ENCODE measurements at places on chromosomes 3 and 15. TPM values are rescaled to one million over a fixed set of nuclear protein-coding genes. Genes with fewer than 3 reads are reported as not detected.

ROBO1 gene
- 181 TPM for total RNA-seq

CLPX gene
- 55.2 TPM for total RNA-seq

ZPLD1 gene
- 0.11 TPM for total RNA-seq

BMF gene
- 7.8 TPM for total RNA-seq

CP gene
- 48.7 TPM for total RNA-seq

DCBLD2 gene
- total RNA-seq: 31.1 TPM

CEMIP gene
- total RNA-seq: 75.8 TPM

GNAT1 gene
- total RNA-seq: not detected

CELSR3 gene
- total RNA-seq: 6.0 TPM

TSC22D2 gene
- 34.4 TPM for total RNA-seq

CLDN1 gene
- total RNA-seq: 9.9 TPM

SKOR1 gene
- total RNA-seq: 1.6 TPM

CTDSPL gene
- 31.0 TPM for total RNA-seq

CCK gene
- 17.5 TPM for total RNA-seq

SNURF gene
- 62.9 TPM for total RNA-seq

GLDN gene
- total RNA-seq: 34.7 TPM
